Stomach (tissue), 19 donors: ENCODE measurements at places on chromosomes 7 and 10.

DNA sequence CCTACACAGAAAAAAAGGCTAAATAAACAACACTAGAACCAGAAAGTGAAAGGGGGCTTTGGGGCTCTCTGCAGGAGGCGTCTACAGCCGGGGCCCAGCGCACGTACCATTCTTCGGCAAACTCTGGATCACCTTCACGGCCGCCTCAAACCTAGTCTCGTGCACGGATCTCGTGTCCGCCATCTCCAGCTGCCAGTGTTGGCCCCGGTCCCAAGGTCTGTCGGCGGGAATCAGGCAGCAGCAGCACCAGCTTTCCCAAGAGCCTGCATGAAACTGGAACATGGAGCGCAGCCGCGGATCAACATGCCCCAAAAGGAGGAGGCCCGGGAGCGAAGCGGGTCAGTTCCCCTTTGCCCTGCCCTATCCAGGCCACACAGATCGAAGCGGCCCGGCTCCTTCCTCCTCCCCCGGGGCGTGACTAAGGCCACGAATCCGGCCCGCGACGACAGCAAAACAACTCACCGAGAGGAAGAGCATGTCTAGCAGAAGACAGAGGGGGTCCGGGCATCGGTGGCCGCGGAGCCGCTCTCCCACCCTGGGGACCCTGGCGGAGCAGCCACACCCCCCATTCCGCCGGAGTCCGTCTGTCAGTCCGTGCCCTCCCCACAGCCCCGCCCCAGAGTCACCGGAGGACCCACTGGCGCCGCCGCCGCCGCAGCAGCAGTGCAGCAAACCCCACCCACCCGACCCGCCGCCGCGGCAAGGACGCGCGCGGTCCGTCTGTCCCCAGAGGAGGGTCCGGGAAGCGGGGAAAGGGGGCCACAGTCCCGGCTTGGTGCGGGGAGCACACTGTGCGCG is at the start of gene ACBD5:
TSS of gene ACBD5 (minus strand) at position 586 of the 798 bp plus-strand sequence. CDS start at position 477, 109 bp downstream.
- DNase-seq = peak; percentile 93

DNA sequence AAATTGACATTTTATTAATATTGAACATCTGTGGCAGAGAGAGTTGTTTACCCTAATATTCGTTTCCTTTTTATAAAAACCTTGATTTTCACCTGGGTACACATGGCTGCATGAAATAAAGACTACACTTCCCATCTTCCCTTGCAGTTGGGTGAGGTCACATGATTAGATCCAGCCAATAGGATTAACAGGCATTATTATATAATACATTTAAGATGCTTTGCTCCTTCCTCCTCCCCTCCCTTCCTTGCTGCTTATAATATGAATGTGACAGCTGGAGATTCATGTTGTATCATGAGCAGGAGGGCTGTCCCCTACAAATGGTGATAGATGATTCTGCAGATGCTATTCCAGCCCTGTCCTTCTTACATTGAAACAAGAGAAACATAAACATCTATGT is 146.6 kb downstream of the SH2D4B start:
- no peak for DNase-seq

DNA sequence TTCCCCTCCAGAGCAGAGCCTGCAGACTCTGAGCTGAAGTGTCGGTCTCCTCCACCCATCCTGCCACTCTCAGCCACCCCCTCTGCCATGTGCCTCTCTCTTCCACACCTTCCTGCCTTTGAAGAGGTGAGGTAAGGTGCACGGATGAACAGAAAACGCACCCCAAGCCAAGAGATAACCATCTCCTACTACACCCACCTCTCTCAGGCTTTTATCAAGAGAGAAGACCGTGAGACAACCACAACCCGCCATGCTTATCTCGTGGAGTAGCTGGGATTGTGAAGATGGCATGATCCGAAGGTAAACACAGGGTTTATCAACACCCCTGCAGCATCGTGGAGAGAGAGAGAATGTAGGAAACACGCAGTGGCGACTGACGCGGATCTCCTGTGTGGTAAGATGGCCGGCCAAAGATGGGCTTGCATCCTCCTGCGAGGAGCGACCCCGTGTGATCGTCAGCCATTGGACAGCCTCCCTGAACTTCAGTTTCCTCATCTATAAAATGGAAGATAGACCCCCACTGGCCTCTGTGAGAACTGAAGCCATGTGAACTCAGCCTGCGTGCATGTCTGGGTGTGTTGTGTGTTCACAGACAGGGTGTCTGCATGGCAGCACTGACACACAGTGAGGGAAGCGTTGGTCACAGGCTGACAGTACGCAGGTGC is 219.0 kb downstream of the DIP2C start:
- no peak for DNase-seq

GRCh38 chr7:159033473-159033825 is 111.2 kb downstream of the VIPR2 start:
- peak; percentile 10 for DNase-seq

- DNase-seq = no peak
Observed at GRCh38 chr7:95334447-95334846, 10.1 kb upstream of the PON1 start.
